ENCODE measurements at places on chromosomes 4 and X. TPM values are rescaled to one million over a fixed set of nuclear protein-coding genes. Genes with fewer than 3 reads are reported as not detected.

DNA sequence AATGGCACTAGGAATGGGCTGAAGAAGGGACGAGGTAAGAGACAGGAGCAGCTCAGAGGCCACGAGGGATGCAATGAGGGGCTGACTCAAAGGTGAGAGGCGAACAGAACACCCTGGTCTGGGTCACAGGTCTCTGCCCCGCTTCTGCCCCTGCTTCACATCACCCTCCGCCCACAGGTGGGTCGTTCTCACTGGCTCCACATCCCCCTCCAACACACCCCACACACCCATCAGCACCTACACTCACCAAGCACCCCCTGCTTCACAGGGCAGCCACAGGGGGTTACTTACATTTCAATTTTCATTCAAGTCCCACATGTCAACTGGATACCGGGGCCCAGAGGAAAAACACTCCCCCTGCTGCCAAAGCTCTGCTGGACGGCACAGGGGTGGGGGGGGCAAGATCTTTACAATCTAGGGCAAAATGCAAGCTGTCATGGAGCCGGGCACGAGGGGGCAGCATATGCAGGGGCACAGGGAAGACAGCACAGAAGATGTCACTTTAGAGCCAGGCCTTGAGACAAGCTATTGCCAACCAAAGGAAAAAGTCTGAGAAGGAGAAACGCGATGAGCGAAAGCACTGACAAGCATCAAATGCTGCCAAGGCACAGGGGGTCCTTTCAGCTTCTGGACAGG, 94.0 kb downstream of the AFAP1 start:
- no peak for DNase-seq

DNA sequence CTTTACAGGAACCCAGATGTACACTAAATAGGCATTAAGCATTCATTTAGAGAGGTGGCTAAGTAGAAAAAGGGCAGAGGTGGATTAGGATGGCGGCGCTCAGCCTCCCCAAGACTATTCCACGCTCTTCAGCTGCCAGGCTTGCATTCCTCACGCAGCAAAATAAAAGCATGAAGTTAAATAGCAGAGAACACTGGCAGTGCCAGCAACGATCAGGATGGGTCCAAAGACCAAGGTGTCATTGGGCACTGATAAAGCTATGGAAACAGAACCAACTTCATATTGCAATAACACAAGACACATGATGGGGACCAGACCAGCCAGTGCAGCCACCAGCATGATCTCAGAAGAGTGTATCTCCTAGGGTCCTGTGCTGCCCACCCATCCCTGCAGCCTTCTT, 42.0 kb downstream of the TMEM156 start:
- no peak for DNase-seq

GRCh38 chrX:12747433-12747832, 43.8 kb upstream of the PRPS2 start:
- no peak for DNase-seq

DNA sequence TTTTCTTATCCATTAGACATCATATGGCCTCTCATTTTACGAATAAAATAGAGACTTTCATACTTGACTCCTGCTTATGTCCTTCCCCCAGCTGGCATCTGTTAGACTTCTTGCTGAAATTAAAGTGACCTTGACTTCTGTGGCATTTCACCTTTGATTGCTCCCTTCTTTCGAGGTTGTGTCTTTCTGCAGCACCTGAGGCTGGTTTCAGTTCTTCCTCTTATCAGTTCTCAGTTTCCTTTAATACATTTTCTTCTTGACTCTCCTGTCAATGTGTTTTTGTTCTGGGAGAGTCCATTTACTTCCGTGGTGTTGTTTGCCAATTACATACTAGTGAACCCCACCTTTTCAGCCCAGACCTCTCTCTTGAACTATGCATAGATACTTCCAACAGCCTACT, 81.6 kb downstream of the RBPJ start:
- no peak for DNase-seq

- no peak for DNase-seq
Measured at GRCh38 chr4:37595875-37596680, 90.1 kb downstream of the RELL1 start.

DNA sequence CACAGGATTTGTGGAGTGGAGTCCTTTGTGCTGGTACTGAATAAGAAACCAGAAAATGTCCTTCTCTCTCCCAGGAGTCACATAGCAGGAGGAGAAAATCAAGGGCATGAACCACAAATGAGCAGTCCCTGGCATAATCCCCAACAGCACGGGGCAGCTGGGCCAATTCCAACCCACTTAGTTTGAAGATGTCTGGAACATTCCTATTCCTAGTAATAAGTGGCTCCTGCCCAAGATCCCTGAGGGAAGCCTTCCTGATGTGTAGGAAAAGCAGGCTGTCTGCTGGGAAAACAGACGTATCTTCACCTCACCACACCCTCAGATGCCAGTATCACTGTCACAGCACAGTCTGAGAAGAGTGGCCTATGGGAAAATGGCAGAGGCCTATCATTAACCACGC, 182.8 kb upstream of the MAP3K15 start:
- no peak for DNase-seq

DNA sequence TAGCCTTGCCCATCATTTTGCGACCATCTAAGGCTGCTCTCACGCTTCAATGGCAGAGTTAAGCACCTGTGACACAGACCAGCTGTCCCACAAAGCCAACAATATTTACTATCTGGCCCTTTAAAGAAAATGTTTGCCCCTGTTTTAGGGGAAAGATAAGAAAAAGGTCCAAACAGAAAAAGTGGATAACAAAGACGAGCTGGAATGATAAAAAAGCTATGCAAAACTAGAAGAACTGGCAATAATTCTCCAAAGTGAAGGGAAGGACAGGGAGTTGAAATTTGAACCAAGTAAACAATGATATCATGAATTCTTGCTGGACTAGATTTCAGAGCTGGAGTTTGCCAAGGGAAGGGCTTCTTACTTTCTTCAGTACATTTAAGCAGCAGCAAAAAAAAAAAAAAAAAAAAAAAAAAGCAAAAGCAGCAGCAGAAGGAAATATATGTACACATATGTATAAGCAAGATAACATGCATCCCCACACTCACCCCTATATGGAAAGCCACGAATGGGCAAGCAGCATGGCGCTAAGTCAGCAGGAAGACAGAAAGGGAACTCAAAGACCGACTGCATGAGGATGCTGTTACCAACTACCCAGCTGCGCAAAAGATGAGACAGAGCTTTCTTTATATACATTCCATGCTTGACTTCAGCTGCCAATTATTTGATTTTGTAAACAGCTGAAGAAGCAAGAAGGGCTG, 12.5 kb downstream of the TRAPPC2 start:
- no peak for DNase-seq

GRCh38 chr4:76407440-76408119, 13.4 kb downstream of the CCDC158 start:
- no peak for DNase-seq

- DNase-seq: no peak
Measured at GRCh38 chr4:959338-960139, 13.8 kb downstream of the DGKQ start.

DNA sequence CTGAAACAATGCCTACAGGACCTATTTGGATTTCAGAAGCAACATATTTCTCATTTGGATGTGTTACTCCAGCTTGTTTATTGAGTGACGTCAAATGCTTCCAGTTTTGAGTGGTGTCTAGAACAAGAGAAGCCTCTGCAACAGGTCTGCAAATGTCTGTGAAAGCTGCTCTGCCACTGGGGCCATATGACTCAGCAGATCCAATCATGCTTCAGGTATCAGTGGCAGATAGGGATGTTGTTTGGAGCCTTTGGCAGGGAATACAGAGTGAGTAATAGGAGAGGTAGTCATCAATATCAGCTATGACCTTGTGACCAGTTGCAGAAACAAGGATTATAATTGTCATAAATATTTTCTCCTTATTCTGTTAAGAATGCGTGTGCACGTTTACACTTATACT, 141.1 kb upstream of the ZXDA start:
- no peak for DNase-seq

GRCh38 chr4:166538491-166539005, 665.5 kb downstream of the TLL1 start:
- DNase-seq: no peak

- no peak for DNase-seq
Measured at GRCh38 chr4:79211490-79211889, 114.4 kb downstream of the NAA11 start.

DNA sequence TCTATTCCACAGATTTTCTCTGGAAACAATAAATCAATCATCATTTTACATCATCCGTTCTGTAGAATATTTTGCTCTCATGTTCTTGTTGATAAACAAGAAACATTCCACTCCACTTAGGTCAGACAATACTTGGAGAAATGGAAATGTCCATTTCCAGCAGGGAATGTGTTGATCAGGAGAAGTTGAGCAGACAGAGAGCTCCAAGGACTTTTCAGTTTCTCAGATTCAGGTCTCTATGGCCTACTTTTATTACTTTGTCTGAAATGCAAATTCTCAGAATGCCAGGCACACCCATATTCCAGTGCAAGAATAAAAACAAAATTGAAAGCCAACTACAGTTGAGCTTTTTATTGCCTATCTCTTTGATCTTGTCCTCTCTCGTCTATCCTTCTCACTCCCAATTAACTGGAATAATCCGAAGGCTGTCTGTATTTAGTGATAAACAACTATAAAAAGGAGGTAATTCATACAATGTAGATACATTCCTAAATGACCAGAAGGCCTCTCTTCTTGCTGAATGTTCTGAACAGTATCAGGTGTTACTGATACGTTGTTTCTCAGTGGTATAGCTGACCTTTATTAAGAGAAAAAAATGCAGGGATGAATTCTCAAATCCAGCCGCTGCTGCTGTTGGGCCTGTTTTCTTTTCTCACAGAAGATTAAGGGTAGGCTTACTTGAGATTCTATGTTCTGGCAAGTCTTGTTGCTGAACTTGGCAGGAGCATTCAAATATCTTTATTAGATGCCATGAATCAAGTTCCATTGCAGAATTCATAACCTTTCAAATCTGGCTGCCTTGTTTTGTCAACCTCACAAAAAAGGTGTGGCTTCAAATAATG, 72.1 kb downstream of the HPGD start:
- DNase-seq: no peak

DNA sequence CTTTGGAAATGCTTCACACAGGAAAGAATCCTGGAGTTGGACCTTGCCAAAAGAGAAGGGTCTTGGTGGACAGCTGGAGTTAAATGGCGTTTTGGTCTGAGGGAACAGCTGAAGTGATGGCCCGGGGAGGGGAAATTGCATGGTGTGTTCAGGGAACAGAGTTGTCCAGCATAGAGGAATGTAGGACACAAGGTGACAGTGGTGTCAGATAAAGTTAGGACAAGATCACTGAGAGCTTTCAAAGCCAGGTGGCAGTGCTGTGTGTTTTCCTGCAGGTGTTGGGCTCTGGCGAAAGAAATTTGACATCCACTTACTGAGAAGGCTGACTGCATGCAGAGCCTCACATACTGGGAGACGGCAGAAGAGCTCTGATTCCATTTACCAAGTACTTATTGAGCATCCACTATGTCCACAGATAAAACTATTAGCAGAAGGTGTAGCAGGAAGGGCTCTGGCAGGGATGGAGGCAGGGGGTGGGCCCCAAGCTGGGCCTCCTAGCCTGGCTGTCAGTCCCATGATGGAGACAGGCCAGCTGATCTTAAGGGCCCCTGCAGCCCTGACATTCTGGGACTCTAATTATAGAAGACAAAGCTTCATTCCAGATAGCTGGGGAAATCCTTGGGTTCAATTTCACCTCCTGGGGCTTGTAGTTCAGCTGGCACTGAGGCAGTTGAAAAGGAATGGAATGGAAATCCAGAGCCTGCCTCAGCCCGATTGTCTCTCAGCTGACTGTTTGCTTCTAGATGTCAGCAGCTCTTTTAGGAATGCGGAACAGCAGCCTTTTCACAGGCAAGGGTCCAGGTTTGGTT, 150.2 kb upstream of the MAMLD1 start:
- DNase-seq: peak; percentile 74

DNA sequence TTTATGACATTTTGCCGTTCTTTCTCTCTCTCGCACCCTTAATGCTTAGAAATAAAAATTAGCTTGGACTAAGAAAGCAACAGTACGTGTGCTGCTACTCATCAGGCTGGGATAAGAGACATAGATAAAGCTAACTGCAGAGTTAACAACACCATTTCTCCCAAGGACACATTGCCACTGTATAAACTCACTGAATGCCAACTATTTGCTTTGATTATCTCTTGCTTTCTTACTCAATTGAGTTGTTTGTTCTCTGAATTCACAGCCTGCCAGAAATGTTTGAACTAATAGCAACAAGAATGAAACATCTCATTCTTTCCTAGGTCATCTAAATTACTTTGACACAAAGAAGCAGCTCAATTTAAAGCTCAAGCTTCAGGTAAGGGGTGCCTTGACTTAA, 34.6 kb downstream of the F8 start:
- DNase-seq: no peak

DNA sequence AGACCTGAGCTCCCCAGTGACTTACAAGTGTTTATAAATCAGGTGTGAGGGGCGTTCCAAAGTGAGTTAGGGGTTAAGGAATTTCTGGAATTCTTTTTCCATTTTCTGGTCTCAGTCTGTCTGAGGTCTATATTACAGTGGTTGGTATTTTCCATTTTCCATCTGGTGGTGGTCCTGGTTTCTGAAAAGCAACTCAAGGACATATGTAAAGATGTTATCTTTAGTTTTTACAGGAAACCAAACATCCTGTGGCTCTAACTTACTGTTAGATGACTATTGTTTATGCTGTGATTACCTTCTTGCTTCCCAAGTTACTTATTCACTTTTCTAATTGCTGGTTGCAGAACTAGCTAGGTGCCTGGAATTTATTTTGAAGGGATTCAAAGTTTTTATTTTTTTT, 53.5 kb upstream of the IL21 start:
- no peak for DNase-seq

GRCh38 chr4:69848028-69848427, 11.9 kb downstream of the SULT1E1 start:
- DNase-seq: no peak

DNA sequence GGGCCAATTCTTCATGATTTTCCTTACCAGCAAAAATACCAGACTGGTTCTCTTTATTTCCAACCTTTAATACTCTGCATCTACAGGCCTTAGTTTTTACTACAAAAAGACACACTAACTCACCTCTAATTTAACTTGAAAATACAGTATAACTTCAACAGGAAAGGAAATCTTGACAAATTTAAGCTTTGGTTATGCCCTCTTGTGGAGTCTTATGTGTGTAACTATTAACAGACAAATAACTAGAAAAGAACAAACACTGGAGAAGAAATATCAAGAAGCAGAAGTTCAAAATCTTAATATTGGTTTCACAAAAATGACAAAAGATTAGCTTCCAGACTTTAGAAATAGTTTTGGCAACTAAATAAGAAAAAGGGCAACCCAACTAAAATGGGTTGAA, 33.0 kb downstream of the PPA2 start:
- DNase-seq: no peak

DNA sequence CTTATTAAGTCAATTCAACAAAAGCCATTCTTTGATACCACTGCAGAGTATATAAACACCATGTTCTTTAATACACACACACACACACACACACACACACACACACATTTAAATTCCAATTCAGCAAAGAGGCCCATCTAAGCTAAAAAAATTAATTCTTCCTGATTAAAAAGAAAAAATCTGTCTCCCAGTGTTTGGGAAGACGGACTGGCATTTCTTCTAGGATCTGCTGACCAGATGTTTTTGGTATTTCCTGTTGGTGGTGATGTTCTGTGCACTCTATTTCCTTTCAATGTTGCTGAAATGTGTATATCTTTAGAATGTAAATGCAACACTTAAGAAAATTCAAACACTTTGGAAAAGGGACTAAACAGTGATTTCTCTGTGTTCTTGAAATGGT, 243.8 kb downstream of the THOC2 start:
- DNase-seq: no peak

The MAGEB1 gene
- not detected for total RNA-seq

The NSUN7 gene
- total RNA-seq: 1.7 TPM

The GSPT2 gene
- 7.3 TPM for total RNA-seq

The ZNF330 gene
- 34.6 TPM for total RNA-seq

The BCLAF3 gene
- 10.0 TPM for total RNA-seq

The TEX11 gene
- not detected for total RNA-seq

The GPRASP1 gene
- total RNA-seq: 4.0 TPM
